ENCODE measurements at places on chromosomes 11 and 22.

- DNase-seq, result no peak
Observed at GRCh38 chr11:120055646-120056045, 82.3 kb downstream of the TRIM29 start.

DNA sequence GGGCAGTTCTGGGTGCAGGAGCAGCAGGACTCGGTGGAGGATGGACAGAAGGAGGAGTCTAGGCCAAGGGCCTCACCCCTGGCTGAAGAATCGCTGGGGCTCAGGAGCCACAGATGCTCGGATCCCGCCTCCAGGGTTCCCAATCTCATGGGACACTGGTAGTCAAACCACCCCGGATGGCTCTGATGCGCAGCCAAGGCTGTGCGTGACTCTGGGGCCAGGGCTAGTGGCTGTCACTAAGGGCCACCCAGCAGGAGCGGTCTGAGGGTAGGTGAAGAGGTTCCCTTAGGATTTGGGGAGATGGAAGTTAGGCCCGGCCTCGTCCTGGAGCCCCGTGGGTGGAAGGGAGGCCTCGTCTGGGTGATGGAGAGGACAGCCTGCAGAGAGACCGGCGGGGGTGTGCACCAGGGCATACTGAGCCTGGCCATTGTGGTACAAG is 300.6 kb downstream of the TBC1D22A start:
- DNase-seq, result no peak

GRCh38 chr11:27716835-27717234 is 16.6 kb upstream of the BDNF start:
- no peak for DNase-seq

- DNase-seq, result no peak
Observed at GRCh38 chr11:123904932-123905331, 3.0 kb downstream of the OR8D4 start.

DNA sequence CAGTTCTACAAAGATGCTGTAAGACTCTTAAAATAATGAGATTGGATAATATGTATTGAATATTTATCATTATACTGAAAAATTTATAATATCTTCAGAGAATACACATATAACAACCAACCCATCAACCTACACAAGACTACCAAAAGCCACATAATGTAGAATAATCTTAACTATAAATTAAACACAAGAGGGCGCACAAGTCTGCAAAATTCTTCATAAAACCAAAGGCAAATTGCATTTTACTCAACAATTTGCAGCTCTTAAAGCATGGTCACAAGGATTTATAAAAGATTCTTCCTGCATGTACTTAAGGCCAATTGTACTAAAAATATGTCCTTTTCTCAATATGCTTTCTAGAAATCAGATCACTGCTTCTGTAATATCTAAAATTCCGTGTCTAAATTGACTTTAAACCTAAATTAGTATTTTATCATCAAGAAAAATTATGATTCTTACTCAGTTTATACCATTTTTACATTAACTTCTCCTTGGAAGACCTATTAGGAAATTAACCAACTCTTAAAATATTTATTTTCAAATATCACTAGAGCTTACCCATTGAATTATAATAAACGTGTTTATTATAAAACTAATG is 79.0 kb downstream of the TTC28 start:
- no peak for DNase-seq

- no peak for DNase-seq
Observed at GRCh38 chr11:107202241-107202640, 184.0 kb upstream of the GUCY1A2 start.

GRCh38 chr11:36509694-36510593 is at the start of gene TRAF6:
TSS of gene TRAF6 (minus strand) at chr11:36510272. CDS start at chr11:36501515, 8,757 bp downstream.
- DNase-seq, result peak; percentile 42

DNA sequence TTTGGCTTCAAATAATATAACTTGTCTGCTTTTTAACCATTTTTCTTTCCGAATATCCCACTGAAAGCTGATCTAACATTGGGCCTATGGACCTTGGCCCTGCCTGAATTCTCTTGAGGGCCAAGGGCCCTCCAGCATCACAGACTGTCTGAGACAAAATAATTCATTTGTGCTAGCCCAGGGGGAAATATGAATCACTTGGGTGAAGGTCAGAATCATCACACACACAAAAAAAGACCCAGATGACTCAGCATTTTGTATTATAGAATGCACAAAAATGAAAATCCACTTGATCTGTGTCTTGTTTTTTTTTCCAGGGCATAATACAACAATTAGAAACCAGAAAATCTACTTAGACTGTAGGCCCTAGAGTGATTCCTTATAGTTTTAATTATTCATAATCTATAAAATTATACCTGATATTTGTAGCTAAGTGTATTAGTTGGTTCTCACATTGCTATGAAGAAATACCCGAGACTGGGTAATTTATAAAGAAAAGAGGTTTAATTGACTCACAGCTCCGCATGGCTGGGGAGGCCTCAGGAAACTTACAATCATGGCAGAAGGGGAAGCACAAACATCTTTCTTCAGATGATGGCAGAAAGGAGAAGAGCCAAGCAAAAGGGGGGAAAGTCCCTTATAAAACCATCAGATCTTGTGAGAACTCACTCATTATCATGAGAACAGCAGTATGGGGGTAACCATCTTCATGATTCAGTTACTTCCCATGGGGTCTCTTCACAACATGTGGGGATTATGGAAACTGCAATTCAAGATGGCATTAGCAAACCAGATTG is 15.6 kb upstream of the RDX start:
- DNase-seq, result peak; percentile 54

DNA sequence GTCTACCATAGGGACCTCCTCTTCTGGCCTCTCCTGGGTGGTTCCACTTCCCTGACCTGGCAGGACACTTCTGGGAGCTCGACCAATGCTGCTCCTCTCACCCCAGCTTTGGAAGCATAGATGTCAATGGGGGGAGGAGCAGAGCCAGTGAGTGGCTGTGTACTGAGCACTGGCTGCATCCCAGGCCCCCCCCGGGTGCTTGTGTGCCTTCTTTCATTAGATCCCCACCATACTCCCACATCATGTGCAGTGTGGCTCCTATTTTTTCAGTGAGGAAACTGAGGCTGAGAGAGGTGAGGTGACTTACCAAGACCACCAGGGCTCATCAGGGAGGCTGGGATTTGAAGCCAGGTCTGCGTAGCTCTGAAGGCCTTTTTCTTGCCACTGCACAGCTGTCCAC is 44.3 kb downstream of the LRRC32 start:
- DNase-seq, result no peak

DNA sequence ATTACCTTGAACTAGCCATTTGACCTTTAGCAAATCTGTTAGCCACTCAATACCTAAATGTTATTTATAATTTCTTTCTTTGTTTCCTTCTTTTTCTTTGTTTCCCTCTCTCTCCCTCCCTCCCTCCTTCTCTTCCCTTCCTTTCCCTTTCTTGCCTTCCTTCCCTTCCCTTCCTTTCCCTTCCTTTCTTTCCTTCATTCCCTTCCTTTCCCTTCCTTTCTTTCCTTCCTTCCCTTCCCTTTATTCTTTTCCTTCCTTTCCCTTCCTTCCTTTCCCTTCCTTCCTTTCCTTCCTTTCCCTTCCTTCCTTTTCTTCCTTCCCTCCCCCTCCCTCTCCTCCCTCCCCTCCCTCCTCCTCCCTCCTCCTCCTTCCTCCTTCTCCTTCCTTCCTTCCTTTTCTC is 75.7 kb upstream of the KCNA4 start:
- no peak for DNase-seq

DNA sequence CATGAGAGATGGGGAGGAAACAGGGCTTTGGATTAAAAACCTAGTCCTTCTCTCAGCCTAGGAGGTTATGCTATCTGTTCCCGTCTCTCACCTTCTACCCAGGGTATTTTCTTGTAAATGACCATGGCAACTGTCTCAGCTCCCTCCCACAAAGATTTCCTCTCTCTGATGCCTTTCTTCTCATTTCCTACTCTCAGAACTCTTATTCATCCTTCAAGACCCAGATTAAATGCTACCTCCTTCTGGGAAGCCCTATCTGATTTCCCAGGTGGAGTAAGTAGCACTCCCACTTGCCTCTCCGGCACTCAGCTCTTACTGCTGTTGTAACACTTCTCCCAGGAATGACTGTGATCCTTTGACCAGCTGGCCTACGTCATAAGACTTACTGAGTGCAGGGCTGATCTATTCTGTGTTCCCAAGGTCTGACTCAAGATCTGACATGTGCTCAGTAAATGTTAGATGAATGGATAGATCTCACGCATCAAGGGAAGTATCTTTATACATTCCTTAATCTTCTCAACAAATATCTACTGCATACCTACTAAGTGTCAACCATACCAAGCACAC is 175.0 kb downstream of the TENM4 start:
- DNase-seq, result no peak

GRCh38 chr11:76772100-76772782 is 10.9 kb upstream of the TSKU start:
- DNase-seq, result no peak

DNA sequence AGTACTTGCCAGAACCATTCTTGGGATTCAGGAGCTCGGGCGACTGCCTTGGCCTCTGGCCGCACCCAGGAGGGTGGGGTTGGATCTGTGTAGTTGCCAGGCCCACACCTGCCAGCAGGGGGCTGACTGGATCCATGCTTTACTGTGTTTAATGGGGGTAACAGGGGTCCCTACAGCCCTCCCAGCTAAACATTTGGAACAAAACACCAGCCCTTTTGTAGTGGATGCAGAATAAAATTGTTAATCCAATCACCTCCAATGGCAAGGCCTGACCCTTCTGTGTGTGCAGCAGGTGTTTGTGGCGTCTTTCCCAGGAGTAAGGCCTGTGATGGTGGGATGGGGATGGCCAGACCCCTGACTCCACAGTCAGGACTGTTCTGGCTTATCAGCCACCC is 22.5 kb downstream of the SUN2 start:
- DNase-seq, result no peak

- DNase-seq, result peak; percentile 30
Observed at GRCh38 chr22:26702906-26703830, 45.8 kb downstream of the MIAT start.

- no peak for DNase-seq
Observed at GRCh38 chr11:94796863-94797262, 28.7 kb downstream of the AMOTL1 start.

- DNase-seq, result peak; percentile 60
Observed at GRCh38 chr11:82978422-82979099, 77.0 kb downstream of the DDIAS start.

GRCh38 chr11:32262367-32262766 is 171.5 kb downstream of the RCN1 start:
- no peak for DNase-seq

DNA sequence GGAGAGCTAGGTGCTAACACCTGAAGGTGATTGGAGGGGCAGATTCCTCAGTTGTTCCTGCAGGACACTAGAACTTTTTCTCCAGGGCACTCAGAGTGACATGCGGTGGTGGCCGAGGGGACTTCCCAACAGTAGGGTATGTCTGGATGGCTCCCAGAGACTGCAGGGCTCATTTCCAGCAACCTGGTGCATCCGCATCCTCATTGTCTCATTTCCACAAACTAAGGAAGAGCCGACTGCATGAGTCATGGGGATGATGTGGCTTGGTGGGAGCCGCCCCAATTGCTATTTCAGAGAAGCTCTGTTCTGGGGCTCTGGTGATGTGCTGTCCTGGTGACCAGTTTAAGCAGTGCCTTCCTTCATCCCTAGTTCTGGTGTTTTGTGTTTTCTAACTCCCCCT is 2.8 kb upstream of the ROBO4 start:
- peak; percentile 68 for DNase-seq

DNA sequence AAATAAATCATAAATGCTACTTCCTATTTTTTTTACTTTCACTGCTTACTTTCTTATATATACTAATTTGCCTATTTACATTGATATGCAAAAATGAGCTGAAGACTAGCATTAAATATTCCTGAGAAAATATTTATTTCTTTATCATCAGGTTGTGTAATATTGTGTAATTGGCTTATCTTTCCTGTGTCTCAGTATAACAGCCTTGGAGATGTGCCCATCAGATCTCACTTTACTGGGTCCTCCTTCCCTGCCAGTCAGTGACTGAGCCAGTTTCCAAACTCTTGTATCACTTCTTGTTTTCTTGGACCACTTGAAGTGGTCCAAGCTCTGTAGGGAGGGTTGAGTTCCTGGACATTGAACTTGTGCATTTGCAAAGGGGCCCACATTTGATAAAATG is 900.0 kb downstream of the LUZP2 start:
- no peak for DNase-seq

DNA sequence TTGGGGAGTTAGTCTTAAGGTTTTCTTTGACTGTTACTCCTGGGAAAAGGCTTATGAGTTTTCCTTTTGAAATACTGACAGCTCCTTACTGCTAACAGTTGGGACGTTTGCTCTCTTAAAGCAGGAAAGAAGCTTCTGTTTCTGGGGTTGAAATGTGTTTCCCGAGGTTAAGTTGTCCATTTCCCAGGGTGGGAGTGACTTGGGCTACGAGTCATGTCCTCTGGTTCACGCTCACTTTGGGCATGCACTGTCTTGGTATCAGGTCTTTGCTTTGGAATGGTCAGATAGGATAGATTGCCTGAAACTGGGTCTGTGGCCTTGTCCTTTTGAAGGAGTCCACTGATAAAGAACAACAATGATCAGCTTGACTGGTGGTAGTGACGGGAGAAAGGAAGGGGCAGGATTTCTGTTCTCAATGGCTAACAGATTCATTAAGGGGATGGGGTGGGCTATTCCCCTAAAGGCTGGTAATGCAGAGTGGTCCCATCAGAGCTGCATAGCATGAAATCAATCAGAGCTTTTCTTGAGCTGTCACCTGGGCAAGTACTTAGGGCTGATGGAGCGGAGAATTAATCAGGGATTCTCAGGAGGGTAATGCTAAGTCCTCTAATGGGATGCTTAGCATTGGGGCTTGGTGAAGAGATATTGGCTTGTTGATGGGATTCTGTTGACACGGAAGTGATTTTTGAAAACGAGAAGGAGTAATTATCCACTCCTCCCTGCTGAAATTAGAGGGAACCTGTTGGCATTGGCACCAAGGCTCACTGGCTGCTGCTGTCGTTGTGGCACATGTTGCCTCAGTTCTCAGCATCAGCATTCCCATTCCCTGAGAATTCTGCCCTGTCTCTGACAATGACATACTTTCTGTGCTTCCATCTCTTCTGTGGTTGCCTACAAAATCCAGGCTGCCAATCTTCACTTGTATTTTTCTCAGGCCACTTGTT is 81.6 kb downstream of the TEAD1 start:
- no peak for DNase-seq

DNA sequence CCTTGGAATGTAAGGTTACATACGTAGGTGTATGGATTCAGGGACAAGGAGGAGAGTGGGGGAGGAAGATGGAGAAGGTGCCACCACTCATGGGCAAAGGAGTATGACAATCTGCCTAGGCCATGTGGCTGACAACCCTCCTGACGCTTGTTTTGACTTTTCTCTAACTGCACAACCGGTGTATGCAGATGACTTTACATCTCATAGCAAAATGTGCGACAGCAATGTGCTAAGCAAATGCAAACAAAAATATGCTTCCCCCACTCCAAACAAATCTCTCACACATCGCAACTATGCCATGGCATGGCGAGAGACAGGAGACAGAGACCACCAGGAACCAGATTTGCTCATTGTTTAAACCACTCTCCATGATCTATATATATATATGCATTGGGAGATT is 191.8 kb downstream of the BLID start:
- DNase-seq, result no peak

DNA sequence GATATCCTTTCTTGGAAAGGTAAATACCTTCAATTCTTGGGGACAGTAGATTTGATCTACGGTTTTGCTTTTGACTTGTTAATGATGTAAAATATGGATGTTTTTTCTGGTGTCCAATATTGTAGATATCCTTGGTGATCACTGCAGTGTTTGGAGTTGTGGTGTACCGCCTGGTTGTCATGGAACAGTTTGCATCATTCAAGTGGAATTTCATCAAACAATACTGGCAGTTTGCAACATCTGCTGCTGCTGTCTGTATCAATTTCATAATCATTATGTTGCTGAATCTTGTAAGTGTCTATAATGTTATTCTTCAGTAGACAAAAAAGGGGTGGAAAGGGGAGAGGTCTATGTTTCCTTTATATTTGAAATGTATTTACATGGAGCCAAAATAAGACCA is 27.4 kb upstream of the MUC15 start:
- peak; percentile 65 for DNase-seq
